ENCODE measurements at places on chromosomes 4 and X.

DNA sequence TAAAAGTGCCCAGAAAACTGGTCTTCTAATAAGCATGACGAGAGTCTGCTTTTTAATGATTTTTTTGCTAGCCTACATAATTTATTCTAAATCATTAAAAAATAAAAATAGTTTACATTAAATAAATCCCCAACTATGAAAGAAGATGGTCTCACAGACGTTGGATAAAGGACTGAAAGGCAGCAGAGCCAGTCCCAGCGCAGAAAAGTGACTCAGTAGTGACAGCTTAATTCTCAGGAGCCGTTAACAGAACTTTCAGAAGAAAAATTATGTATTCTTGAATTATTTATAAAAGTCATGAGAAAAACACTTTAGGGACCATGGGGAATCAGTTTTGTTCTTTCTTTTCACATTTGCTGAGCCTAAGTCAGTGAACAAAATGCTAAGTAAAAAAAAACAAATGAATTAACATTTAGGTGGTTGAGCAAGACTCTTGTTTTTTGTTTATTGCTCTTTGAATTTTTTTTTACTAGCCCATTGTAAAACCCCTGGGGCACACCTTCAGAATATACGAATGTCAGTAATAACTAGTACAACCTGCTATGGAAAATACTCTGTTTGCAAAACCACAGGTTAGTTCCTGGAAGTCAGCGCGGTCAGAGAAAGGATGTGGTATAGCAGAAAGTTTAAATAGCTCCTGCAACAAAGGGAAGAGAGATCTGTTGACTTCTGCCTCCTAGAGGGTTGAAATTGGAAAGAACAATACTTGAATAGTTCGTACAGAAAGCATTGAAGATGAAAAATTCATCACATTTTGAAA lies 50.4 kb upstream of the CCDC160 start:
- peak; percentile 20 for DNase-seq

GRCh38 chrX:69987691-69988090 lies 62.0 kb downstream of the AWAT2 start:
- no peak for DNase-seq

- DNase-seq, result no peak
Measured at GRCh38 chrX:44234541-44234940, 108.9 kb downstream of the EFHC2 start.

GRCh38 chr4:24890561-24891126 lies 22.2 kb downstream of the CCDC149 start:
- DNase-seq, result no peak

DNA sequence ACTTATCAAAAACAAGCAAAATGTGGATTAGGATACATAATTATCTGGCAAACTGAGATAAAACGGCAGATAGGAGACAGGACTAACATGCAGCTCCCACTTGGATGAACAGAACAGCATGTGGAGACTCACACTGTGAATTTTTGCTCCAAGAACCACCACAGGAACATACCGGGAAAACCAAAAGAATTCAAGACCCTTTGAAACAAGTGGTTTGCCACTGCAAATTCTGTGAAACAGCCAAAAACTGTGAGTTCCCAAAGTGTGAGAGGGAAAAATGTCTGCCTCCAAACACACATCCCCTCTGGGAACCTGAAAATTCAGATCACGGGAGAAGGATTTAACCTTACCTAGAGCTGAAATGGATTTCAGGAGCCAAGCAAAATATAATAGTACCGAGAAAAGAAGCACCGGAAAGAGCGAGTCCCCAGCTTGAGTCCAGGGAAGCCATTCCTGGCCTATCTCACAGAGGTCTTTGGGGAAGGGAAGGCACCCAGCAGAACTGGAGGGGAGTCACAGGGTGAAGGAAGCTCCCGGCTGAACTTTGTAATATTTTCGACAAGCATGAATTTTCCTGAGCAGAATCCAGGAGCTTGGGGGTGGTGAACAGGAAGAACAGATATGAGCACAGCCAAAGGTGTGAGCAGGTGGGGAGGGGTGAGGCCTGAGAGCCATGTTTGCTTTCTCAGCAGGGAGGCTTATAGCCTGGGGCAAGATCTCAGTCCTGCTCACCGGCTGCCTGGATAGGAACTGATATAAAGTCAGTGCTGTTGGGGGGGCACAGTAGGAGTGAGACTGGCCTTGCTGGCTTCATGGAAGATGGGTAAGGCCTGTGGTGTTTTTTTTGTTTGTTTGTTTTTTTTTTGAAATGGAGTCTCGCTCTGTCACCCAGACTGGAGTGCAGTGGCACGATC lies 23.9 kb downstream of the MANBA start:
- DNase-seq, result no peak

GRCh38 chrX:118530219-118530911 lies 34.8 kb downstream of the DOCK11 start:
- no peak for DNase-seq

DNA sequence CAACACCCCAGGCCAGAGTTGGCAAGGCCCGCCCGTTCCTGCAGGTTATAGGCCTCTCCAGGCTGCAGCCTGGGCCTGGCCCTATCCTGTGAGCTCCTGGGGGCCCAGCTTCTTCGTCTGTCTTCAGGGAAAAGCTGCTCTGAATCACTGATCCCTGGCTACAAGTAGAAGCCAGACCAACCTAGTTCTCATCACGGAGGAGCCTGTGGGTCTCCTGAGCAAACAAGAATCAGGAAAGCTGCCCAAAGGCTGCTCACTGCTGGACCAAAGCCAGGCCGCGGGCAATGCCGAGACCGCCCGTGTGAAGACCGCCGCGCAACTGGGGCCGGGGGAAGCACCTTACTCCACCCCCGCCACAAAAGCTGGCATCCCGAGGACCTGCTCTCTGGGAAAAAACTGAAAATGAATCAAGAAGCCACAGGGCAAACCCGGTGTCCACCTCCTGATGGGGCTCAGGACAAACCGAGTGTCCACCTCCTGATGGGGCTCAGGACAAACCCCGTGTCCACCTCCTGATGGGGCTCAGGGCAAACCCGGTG lies 12.8 kb downstream of the CTBP1 start:
- DNase-seq, result no peak
